ENCODE measurements at places on chromosomes 12 and 14.

- DNase-seq = no peak
Observed at GRCh38 chr12:117141097-117141898, 42.1 kb upstream of the TESC start.

DNA sequence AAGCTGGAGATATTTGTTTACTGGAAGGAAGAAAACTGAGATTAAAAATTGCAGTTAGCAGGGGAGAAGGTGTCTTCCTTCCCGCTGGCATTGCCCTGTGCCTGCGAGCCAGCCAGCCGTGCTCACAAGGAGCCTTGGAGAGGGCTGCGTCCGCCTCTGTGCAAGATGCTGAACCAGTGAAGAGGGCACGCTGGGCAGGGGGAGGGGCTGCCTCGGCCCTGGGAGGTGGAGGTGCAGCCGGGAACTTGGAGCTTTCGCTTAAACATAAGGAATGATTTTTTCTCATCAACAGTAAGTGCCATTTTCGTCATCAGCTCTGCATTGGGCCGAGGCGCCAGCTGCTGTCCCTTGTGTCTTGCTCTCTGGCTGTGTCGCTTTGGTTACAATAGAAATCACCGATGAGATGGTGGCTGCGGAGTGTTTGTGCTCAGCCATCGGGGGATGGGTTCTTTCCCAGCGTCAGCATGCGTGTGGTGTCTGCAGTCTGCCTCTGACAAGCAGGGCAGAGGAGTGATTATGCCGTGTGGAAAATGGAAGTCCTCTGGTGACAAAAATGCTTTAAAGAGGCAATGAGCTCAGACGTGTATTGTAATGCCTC, 97.3 kb downstream of the ESR2 start:
- DNase-seq = no peak

DNA sequence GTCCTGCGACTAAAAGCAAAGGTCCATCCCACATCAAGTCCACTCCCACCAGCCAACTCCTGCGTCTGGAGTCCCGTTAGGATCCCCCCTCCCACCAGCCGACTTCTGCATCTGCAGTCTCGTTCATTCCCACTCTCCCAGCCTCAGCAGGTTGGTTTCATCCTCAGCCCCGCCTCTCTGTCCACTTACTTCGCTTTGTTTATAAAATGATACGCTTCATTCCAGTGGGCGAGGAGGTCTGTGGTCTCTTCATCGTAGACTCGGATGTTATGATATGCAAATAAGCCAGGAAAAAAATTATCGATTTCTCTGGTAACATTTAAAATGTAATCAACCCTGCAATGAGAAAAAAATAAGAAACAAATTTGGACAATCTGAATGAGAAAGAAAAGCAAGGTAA, 56.8 kb downstream of the SSH1 start:
- DNase-seq = no peak

- DNase-seq = no peak
Observed at GRCh38 chr14:97077687-97078086, 280.5 kb downstream of the VRK1 start.

DNA sequence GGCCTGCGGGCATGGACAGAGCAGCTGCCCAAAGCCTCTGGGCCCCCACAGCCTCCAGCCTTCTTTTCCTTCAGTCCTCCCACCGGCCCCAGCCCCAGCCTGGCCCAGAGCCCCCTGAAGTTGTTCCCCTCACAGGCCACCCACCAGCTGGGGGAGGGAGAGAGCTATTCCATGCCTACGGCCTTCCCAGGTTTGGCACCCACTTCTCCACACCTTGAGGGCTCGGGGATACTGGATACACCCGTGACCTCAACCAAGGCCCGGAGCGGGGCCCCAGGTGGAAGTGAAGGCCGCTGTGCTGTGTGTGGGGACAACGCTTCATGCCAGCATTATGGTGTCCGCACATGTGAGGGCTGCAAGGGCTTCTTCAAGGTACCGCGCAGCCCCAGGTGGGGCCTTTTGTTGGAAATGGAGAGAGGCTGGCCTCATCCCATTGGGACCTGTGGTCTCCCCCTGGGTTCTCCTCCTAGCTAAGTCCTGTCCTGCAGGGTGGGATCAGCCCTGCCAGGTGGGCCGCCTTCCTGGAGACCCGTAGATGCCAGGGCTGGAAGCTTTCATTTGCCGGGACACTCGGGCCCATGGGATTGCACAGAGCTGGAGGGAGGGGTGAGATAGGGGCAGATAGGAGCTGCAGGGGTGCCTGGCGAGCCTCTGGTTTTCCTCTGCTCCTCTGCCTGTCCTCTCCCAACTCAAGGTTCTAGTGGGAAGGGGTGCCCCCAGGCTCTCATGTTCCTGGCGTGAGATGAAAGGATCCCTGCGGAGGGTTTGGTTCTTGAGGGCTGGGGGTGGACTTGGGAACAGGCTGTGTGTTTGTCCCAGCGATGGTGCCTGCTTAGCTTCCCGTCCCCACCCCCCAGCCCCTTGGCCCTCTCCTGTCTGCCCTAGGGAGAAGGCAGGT, 3.8 kb downstream of the NR4A1 start:
- no peak for DNase-seq

- DNase-seq = no peak
Observed at GRCh38 chr14:43116341-43116740, 1390.7 kb downstream of the FSCB start.

- no peak for DNase-seq
Observed at GRCh38 chr14:34258318-34258717, 203.7 kb downstream of the SPTSSA start.

DNA sequence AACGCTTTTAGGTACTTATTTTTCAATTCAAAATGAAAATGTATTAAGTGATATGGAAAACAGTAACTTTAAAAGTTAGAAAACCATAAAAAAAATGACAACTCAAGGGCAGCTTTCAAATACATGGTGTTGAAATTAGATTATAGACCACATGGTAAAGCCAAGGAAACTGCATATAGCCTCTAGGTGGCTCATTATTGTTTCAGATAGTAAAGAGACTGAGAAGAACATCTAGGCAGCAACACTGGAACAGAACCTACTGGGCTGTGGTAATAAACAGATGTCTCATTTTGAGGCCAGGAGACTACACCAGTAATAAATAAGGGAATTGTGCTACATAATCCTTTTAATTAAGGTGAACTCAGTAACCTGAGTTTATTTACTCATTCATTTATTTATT, 13.0 kb downstream of the FBXO33 start:
- DNase-seq = no peak

GRCh38 chr12:112368856-112369255, 13.4 kb downstream of the HECTD4 start:
- no peak for DNase-seq

GRCh38 chr12:106907411-106907810, 48.3 kb upstream of the TMEM263 start:
- no peak for DNase-seq

DNA sequence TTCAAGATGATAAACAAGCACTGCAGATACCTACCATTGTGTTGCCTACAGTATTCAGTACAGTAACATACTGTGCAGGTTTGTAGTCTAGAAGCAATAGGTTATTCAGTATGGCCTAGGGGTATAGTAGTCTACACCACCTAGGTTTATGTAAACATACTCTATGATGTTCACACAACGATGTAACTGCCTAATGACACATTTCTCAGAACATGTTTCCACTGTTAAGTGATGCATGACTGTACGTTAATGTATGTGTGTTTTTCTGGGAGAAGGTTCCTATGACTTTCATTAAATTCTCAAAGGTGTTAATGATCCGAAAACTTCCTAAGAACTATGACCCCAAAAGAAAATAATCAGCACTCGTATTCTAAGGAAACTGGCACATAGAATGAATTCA, 20.9 kb upstream of the CALM1 start:
- DNase-seq = no peak

DNA sequence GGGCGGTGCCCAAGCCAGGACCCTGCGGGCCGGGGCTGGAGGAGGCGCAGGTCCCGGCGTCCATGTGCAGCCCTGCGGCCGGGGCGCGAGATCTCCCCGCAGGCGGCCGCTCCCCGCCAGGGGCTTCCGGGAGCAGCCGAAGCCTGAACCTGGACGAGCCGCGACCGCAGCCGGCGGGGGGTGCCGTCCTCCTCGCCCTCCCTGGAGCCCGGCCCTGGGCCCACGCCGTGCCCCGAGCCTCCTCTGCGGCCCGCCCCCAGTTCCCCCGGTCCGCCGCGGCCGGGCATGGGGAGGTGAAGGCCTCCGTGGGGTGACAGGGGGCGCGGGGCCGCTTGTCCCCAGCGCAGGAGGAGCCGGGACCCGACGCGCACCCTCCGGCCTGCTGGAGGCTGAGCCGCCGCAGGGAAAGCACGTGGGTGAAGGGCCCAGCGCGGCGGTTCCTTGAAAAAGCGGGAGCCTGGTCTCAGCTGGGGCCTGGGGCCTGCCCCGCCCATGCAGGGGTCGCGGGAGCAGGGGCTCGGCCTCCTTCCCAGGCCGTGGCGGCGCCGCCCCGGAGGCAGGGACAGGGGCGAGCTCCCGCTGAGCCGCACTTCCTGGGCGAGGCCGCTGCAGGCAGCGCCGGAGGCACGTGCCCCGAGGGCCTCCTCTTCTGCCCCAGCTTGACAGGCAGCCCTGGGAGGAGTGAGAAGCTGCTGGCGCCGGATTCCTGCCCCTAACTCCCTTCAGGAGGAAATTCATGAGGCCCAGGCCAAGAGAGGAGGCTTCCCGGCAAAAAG, 55.6 kb upstream of the PPP2R5C start:
- no peak for DNase-seq

- peak; percentile 5 for DNase-seq
Observed at GRCh38 chr14:20857630-20858261, 33.4 kb upstream of the RNASE3 start.

GRCh38 chr12:53532021-53532420, 24.7 kb upstream of the NPFF start:
- DNase-seq = no peak

DNA sequence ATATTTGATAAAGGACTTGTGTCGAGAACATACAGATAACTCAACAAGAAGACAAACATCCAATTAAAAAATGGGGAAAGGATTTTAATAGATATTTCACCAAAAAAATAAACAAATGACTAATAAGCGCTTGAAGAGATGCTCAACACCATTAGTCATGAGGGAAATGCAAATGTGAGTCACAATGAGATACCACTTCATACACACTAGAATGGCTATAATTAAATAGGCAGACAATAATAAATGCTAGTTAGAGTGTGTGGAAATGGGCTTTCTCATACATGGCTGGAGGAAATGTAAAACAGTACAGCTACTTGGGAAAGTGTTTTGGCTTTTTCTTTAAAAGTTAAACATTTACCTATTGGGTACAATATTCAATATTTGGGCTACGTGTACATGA, 34.8 kb downstream of the DLK1 start:
- DNase-seq = no peak

DNA sequence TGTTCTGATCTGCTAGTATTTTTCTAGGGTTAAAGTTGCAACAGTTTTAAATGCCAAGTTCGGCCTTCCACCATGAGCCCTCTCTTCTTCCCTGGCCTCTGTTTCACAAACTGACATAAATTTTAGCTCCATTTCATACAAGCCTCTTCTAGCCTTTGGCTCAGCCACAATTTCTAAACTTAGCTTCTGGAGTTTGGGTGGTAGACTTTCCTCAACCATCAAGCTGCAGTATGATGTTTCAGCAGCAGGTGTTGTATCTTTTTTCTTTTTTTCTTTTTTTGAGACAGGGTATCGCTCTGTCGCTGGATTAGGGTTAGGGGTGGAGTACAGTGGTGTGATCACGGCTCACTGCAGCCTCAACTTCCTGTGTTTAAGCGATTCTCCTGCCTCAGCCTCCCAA, 29.4 kb downstream of the SETD3 start:
- no peak for DNase-seq

DNA sequence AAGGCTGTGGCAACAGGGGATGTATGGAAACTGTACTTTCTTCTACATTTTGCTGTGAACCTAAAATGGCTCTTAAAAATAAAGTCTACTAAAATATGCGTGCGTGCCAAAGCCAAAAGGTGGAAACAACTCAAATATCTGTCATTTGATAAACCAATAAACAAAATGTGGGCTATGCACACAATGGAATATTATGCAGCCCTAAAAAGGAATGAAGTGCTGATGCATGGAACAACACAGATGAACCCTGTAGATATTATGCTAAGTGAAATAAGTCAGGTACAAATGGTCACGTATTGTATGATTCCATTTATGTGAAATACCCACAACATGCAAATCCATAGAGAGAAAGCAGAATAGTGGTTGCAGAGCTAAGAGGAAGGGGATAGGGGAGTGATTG, 8.0 kb downstream of the CACNA2D4 start:
- no peak for DNase-seq

GRCh38 chr14:64761441-64762043, 57.3 kb downstream of the PLEKHG3 start:
- no peak for DNase-seq

GRCh38 chr14:71236487-71236886, 329.2 kb downstream of the PCNX1 start:
- DNase-seq = no peak

GRCh38 chr14:22997676-22998323, 12.1 kb downstream of the C14orf93 start:
- DNase-seq = no peak

- no peak for DNase-seq
Observed at GRCh38 chr12:56029666-56030293, 8.9 kb downstream of the IKZF4 start.

- DNase-seq = no peak
Observed at GRCh38 chr12:48447755-48448154, 24.6 kb upstream of the ANP32D start.

- no peak for DNase-seq
Observed at GRCh38 chr12:118259079-118259478, 113.6 kb downstream of the TAOK3 start.

GRCh38 chr12:12467688-12468261, 94.9 kb downstream of the DUSP16 start:
- DNase-seq = no peak

DNA sequence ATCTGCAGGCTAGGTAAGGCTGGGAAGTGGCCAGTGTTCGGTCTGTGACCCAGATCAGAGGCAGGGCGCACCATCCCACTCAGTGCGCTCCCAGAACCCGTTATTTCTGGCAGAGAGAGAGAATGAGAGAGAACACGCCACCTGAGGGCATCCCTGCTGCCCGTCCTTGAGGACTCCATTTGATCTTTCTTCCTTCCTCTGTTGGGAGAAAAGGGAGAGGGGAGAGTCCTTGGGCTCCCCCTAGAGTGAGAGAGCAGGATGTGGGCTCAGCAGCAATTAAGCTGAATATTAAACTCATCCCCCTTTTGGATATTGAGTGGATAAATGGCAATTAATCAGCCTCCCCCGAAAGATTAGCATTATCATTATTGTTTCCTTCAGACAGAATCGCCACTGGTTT, 70.6 kb downstream of the IFT43 start:
- no peak for DNase-seq

DNA sequence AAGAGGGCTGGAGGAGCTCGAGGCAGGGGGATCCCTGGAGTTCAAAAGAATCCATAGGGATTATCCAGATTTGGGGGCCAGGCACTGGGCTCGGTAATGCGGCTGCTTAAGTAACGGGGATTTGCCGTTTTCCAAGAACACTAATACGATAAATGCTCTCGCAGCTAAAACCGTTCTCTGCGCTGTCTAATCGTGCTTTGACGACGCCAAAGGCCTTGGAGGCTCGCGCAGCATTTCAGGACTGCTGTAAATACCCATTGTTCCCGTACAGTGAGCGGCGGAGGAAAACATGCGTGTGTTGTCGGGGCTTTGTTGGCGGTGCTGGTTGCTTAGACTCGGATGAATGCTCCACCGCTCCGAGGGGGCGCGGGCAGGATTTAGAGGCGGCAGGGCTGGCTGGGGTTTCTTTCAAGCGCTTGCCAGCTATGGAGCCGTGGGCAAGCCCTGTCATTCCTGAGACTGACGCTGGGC, 26.2 kb downstream of the DIO3 start:
- no peak for DNase-seq
